ENCODE measurements at places on chromosomes 6 and 20. TPM values are rescaled to one million over a fixed set of nuclear protein-coding genes. Genes with fewer than 3 reads are reported as not detected.

DNA sequence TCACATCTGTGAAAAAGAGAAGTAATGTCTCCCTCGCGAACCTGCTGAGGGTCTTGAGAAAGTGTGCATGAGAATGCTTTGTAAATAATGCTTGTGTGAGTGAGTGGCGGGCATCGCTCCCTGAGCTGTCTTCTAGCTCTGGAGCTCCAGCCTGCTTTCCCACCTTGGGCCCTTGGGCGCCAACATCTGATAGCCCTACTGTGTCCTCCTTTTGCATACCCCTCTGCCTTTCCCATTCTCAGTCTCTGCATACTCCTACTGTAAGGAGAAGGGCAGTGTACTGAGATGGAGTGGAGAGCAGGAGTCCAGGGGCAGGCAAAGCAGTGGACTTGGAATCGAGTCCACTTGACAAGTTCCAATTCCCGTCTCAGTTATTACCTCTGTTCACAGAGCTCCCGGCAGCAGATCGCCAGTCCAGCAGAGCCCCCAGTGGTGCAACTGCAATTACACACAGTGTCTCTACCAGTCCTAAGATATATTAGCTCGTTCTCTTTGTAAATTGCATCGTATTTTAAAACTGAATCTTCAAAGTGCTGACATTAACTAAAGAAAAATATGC lies 847 bp upstream of the NCR2 start:
- DNase-seq, result no peak
- H3K4me1 ChIP-seq, result no peaks in the 10 kb centered on the region
- no peak overlapping the region for H3K27ac ChIP-seq
- peaks cover 15% of the 10 kb centered on the region for H3K27me3 ChIP-seq

- no peaks in the 10 kb centered on the region for H3K27me3 ChIP-seq
- peak; percentile 87 for DNase-seq
- no peak overlapping the region for H3K27ac ChIP-seq
- H3K4me3 ChIP-seq, result no peak overlapping the region
- no peaks in the 10 kb centered on the region for H3K36me3 ChIP-seq
These were observed 3.3 kb upstream of the ULBP3 start for GRCh38 chr6:150072201-150072600.

Gene COL9A1
- total RNA-seq, result 1.5 TPM

Gene TMEM151B
- 0.30 TPM for total RNA-seq

GRCh38 chr20:19427913-19428312 lies 215.5 kb downstream of the SLC24A3 start:
- no peak overlapping the region for H3K27ac ChIP-seq
- no peaks in the 10 kb centered on the region for H3K27me3 ChIP-seq
- DNase-seq, result no peak
- no peaks in the 10 kb centered on the region for H3K36me3 ChIP-seq
- no peak overlapping the region for H3K4me3 ChIP-seq

Gene KCNK17
- total RNA-seq, result not detected

- H3K27me3 ChIP-seq, result no peaks in the 10 kb centered on the region
- peaks cover 5% of the 10 kb centered on the region for H3K4me1 ChIP-seq
- DNase-seq, result no peak
- H3K4me3 ChIP-seq, result no peak overlapping the region
These were observed 45.6 kb upstream of the TNFAIP3 start for GRCh38 chr6:137821491-137821890.

- H3K4me1 ChIP-seq, result no peaks in the 10 kb centered on the region
- no peak overlapping the region for H3K4me3 ChIP-seq
- no peaks in the 10 kb centered on the region for H3K36me3 ChIP-seq
- no peaks in the 10 kb centered on the region for H3K27me3 ChIP-seq
These were observed 251.8 kb upstream of the RUNX2 start for GRCh38 chr6:45076217-45076930.

DNA sequence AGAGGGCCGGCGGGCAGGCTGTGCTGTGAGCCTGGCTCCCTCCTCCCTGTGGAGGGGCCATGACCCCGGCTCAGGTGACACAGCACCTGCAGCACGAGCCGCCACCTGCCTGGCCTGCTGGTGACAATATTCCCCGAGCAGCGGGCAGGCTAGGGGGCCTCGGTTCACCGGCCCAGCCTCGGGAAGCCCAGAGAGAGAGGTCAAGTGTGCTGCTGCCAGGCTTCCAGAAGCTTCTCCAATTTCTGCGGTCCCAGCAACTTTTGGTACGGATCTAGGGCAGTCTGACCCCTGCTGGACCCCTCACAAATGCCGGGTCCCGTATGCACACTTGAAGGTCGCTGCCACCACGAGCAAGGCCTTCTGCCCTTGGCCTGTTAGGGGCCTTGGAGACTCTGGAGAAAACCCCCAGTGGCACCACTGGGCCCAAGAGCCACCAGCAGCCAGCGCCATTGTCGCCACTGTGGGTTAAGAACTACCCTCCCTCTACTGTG lies 38.6 kb upstream of the NOL4L start:
- H3K27ac ChIP-seq, result no peak overlapping the region
- no peak for DNase-seq
- H3K27me3 ChIP-seq, result no peaks in the 10 kb centered on the region
- no peak overlapping the region for H3K4me3 ChIP-seq
- peaks cover 19% of the 10 kb centered on the region for H3K4me1 ChIP-seq

DNA sequence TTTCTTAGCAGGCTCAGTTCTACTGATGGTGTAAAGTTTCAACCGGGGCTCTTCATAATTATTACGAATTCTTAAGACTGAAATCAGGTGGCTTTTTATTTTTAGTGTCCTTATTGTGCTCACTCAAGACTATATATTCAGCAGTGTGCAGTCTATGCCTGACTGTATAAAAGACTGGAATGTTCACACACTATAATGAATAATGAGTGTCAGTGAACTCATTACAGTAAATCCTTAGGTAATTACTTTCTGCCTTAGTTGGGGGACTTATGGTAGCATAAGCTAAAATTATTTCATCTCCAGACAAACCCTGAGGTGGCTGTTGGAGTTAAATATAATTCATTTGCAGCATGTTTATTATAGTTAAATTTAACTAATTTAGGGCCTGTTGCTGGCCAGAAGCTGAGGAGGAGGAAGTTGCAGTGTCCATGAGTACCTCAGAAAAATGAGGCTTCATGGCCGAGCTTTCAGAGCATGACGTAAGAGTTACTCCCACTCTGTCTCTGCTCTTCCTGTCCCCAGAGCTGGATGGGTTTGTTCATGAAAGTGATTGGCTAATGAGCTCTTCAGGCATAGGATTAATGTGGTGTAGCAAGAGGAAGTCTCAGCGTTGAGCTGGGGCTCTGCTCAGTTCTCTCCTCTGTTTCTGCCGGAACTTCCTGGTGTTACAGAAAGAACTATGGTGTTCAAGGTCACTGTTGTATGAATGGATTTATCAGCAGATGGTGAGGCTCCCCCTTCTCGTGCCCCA lies 335.7 kb downstream of the NRN1 start:
- no peak overlapping the region for H3K27ac ChIP-seq
- no peaks in the 10 kb centered on the region for H3K27me3 ChIP-seq
- no peaks in the 10 kb centered on the region for H3K4me1 ChIP-seq
- H3K4me3 ChIP-seq, result no peak overlapping the region
- DNase-seq, result no peak
- no peaks in the 10 kb centered on the region for H3K36me3 ChIP-seq

Gene PDE10A
- 7.2 TPM for total RNA-seq

DNA sequence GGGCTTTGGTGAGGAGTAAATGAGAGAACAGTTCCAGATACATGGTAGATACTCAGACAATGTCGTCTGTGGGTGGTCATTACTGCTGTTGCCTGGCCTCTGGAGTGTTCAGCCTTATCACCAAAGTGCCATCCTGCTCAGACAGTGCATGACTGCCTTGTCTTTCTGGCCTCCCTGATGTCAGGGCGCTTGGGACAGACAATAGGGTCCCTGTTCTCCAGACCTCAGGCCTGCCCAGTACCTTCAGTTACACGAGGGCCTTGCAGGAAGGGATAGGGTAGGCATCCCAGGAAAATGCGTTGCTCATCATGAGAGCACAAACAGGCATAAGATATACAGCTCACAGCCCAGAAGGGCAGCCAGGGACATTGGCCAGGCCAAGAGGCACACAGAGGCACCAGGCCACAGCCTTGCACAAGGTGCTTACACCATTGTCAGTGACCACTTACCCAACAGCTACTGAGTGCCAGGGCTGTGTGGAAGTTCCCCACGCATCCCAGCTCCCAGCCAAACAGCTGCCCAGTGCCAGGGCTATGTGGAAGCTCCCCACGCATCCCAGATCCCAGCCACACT lies 27.4 kb downstream of the BPIFB1 start:
- no peaks in the 10 kb centered on the region for H3K36me3 ChIP-seq
- no peaks in the 10 kb centered on the region for H3K27me3 ChIP-seq
- no peak overlapping the region for H3K27ac ChIP-seq
- DNase-seq, result no peak

Gene ZFP57
- not detected for total RNA-seq

DNA sequence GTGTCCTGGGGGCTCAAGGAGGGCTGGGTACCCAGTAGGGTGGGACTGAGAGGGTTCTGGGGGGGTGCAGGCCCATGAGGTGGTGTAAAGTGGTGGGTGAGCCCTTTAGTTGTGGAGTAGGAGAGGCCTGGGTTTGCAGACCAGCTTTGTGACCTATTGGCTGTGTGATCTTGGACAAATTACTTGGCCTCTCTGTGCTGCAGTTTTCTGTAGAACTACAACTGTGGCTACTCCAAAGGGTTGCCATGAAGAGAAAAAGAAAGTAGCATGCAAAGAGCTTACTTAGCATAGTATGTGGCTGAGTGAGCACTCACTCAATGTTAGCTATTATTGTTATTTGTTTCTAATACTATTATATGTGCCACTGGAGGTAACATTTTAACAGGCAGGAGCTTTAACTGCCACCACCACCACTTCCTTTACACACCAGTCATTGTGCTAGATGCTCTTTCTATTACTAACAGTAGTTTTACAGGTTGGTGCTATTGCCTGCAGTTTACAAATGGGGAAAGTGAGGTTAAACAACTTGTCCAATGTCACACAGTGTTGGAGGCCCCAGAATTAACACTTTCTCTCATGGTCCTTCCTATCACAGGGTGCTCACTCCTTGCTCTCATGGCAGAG lies 286.8 kb downstream of the DHX35 start:
- DNase-seq, result no peak
- no peak overlapping the region for H3K27ac ChIP-seq
- H3K27me3 ChIP-seq, result no peaks in the 10 kb centered on the region
- no peaks in the 10 kb centered on the region for H3K36me3 ChIP-seq
- H3K4me3 ChIP-seq, result no peak overlapping the region

GRCh38 chr6:7604506-7604905 lies 14.5 kb downstream of the SNRNP48 start:
- H3K4me3 ChIP-seq, result no peak overlapping the region
- DNase-seq, result no peak
- H3K27me3 ChIP-seq, result no peaks in the 10 kb centered on the region
- H3K36me3 ChIP-seq, result no peaks in the 10 kb centered on the region

Gene SLC17A1
- 3.2 TPM for total RNA-seq

Gene SYTL3
- 1.7 TPM for total RNA-seq
